ENCODE measurements at places on chromosomes 7 and 10. TPM values are rescaled to one million over a fixed set of nuclear protein-coding genes. Genes with fewer than 3 reads are reported as not detected.

- DNase-seq: no peak
- H3K4me3 ChIP-seq: no peak overlapping the region
- peak overlapping the region; percentile 25 for H3K27ac ChIP-seq
- peaks cover 8% of the 10 kb centered on the region for H3K4me1 ChIP-seq
Observed at GRCh38 chr10:70477661-70478162, 855 bp upstream of the PALD1 start.

DNA sequence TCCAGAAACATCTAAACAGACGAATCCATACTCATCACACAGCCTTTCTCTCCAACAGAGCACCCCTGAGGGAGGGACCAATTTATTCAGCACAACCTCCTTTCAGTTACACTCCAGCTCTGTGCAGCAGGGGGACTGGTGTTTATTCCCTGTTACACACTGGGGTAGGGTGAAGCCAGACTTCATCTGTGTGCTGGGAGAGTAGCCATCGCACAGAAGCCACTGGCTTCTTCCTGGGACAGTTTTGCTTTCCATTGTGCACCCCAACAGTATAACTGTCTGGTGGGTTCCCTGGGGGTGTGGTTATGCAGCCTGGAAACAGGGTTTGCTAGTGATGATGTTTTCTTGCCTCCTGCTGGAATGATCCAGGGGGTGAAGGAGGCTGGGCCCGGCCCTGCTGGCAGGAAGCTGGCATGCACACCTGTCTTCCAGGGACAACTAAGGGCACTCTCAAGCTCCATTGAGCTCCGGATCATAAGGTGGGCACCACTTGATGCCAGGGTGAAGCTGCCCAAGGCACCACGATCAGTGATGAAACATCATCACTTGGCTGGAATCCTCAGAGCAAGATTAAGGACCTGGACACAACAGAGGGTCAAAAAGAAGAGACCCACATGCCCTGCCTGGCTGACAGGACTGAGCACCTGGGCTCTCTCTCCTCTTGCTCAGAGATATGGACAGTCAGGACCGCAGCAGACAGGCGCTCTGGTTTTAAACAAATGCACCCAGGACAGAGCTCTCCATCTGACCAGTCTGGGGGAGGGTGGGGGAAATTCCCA is 293.2 kb downstream of the GRID1 start:
- peak; percentile 19 for DNase-seq
- H3K4me3 ChIP-seq: no peak overlapping the region
- H3K27ac ChIP-seq: no peak overlapping the region
- no peaks in the 10 kb centered on the region for H3K4me1 ChIP-seq

DNA sequence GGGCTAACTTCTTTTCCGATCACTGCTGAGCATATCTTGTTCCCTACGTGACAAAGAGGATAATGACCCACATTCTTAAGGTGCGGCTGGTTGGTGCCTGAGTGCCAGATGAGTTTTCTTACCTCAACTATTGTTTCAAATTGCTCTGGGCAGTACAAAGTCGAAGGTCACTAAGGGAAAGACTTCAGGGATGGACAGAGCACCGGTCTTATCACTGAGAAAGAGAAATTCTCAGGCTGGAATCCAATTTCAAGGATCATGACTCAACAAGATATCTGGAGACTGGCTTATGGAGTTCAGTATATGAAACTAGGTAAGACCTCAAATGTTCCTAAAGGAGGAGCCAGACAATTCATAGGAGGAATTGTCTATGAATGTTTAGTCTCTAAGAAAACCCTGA is 780.3 kb downstream of the SUGCT start:
- no peak overlapping the region for H3K4me3 ChIP-seq
- H3K27me3 ChIP-seq: no peaks in the 10 kb centered on the region
- no peaks in the 10 kb centered on the region for H3K36me3 ChIP-seq
- H3K27ac ChIP-seq: no peak overlapping the region

GRCh38 chr7:154750353-154750801 is 252.5 kb downstream of the PAXIP1 start:
- no peaks in the 10 kb centered on the region for H3K36me3 ChIP-seq
- H3K27me3 ChIP-seq: peaks cover 6% of the 10 kb centered on the region
- no peak for DNase-seq
- H3K4me1 ChIP-seq: no peaks in the 10 kb centered on the region
- H3K4me3 ChIP-seq: no peak overlapping the region

DNA sequence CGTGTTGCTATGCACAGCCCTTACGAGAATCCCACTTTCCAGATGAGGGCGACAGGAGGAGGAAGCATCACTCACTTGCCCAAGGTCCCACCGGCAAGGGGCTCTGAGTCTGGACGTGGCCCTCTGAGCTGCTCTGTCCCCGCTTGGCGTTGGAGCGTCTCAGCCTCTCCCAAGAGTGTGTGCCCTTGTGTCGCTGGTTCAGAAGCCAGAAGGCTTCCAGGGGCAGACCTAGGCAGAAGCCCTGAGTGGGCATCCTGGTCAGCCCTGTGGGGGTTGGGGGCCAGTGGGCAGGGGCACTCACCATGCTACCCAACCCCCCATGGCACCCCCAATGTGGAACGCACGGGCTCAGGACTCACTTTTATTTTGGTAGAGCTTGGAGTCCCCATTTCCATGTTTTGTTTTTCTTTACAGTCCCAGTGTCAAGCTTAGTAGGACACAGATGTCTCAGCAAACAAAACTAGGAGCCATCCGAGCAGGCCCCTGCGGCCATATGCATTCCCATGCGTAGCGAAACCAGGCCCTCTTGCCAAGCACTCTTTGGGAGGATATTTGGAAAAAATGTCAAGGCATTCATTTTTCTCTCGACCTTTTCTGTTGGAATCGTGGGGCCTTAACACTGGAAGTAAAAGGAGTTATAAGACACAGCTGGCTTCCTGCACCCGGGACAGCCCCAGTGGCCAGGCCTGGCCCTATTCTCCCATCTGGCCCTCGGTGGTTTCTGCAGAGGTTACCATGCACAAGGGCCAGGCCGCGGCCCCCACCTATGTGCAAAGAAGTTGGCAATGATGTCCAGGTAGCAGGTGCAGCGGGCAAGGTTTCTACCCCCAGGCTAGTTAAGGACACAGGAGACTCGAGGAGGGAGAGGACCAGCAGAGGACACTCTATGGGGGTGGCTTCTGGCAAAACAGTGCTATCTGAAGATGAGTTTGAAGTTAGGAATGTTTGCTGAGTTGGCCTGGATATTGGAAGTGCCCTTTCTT is 97.0 kb downstream of the LHPP start:
- no peaks in the 10 kb centered on the region for H3K4me1 ChIP-seq
- H3K4me3 ChIP-seq: no peak overlapping the region
- no peaks in the 10 kb centered on the region for H3K27me3 ChIP-seq
- no peaks in the 10 kb centered on the region for H3K36me3 ChIP-seq
- no peak overlapping the region for H3K27ac ChIP-seq

DNA sequence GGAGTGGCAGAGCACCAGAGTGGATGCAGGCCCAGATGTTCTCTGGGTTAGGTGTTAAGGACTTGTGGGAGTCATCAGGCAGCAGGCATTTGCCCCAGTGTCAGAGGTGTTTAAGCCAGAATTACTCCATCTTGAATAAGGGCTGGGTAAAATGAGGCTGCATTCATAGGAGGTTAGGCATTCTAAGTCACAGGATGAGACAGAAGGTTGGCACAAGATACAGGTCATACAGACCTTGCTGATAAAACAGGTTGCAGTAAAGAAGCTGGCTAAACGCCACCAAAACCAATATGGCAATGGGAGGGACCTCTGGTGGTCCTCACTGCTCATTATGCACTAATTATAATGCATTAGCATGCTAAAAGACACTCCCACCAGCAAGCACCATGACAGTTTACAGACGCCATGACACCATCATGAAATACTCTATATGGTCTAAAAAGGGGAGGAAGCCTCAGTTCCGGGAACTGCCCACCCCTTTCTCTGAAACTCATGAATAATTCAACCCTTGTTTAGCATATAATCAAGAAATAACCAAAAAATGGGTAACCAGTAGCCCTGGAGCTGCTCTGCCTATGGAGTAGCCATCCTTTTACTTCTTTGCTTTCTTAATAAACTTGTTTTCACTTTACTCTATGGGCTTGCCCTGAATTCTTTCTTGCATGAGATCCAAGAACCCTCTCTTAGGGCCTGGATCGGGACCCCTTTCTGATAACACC is 882 bp upstream of the LRRC61 start:
- DNase-seq: no peak
- H3K36me3 ChIP-seq: peaks cover 4% of the 10 kb centered on the region
- no peaks in the 10 kb centered on the region for H3K27me3 ChIP-seq
- H3K27ac ChIP-seq: peak overlapping the region; percentile 84

DNA sequence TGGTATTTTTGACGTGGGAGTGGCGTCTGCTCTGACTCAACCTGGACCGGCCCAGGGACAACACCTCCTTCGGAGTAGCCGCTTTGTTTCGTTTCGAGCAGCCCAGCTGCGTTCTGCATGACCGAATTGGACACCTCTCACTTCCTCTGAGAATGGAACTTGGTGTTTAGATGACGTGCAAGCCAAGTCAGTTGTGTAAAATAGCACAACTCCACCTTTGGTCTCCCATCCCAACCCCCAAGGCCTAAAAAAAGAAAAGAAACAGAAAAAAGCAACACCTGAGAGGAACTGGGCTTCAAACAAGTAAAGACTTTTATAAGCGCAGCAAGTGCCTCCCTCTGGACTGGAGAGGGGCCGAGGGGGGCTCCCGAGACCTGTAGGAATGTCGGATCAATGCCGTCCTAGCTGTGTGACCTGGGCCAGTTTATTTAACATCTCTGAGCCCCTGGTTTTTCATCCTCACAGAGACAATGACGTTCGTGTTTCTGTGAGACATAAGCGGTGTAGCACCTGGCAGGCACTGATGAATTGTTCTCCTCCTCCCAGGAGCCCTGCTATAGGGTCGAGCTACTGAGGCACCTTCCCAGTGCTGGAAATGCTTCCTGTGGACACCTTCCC is 52.0 kb upstream of the SMNDC1 start:
- no peaks in the 10 kb centered on the region for H3K36me3 ChIP-seq
- no peak overlapping the region for H3K27ac ChIP-seq
- H3K4me1 ChIP-seq: no peaks in the 10 kb centered on the region
- H3K27me3 ChIP-seq: no peaks in the 10 kb centered on the region
- H3K4me3 ChIP-seq: no peak overlapping the region
- no peak for DNase-seq

The EGR2 gene
- 0.76 TPM for polyA plus RNA-seq

The SH3PXD2A gene
- 3.3 TPM for polyA plus RNA-seq

The MAGI2 gene
- 2.0 TPM for polyA plus RNA-seq

The CADPS2 gene
- 5.6 TPM for polyA plus RNA-seq
